Trophoblast cell (in vitro differentiated cells and primary cell): ENCODE measurements at places on chromosomes 7 and 10.

- no peak for DNase-seq
These were observed 1.2 kb downstream of the BTRC start for GRCh38 chr10:101355072-101355706.

GRCh38 chr7:10584886-10585285, 388.8 kb upstream of the PHF14 start:
- DNase-seq = no peak

DNA sequence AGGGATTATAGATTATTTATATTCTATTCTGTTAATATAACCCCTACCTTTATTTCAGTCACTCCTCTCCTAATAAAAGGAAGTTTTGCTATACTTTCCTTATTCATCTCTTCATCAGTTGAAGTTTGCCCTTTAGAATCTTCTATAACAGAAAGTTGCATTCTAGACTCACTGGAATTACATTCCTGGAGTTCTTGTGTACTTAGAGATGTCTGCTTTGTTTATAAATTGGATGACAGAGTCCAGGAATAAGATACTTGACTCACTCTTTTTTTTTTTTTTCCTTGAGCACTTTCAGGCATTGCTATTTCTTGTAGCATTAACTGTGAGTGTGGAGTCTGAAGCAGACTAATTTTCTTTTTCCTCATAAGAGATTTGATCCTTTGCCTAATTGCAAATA, 640.8 kb downstream of the XPNPEP1 start:
- DNase-seq = peak; percentile 4

GRCh38 chr10:73989594-73990150, 8.2 kb upstream of the VCL start:
- peak; percentile 87 for DNase-seq

GRCh38 chr10:71486484-71487114, 89.9 kb downstream of the CDH23 start:
- DNase-seq = peak; percentile 85

DNA sequence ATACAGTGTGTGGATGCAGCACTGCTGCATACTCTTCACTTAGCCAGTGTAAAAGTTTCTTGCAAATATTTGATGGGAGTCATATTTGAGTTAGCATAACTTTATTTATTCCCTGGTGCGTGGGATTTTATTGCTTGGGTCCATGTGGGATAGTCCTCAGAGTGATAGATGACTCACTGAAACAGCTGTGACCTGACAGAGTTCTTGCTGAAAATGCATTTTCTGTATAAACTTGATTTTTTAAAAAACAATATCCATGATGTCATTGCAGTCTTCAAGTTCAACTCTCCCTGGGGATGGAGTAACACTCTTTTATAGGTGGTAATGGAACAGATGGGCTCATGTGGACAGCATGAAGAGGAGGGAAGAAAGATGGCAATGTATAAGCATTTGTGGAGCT, 310.0 kb downstream of the PPP1R3A start:
- DNase-seq = no peak

- no peak for DNase-seq
These were observed 11.2 kb upstream of the PRTFDC1 start for GRCh38 chr10:24963521-24964041.

- no peak for DNase-seq
These were observed 17.2 kb downstream of the NACAD start for GRCh38 chr7:45071528-45071927.

DNA sequence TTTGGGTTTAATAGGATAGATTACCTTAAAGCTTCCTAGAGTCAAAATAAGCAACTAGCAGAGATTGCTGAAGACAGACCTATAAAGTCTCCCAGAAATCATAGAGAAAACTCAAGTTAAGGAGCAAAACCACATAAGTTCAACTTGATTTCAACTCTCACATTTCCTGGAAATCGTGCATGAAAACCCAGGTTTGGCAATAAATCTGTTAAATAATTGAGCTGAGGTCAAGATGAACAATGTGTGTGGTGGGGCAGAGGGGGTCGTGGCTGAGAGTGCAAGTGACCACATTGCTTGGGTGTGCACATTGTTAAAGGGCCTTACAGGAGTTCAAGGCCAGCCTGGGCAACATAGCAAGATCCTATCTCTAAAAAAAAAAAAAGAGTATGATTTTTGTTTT, 636.5 kb downstream of the GALNT17 start:
- no peak for DNase-seq

DNA sequence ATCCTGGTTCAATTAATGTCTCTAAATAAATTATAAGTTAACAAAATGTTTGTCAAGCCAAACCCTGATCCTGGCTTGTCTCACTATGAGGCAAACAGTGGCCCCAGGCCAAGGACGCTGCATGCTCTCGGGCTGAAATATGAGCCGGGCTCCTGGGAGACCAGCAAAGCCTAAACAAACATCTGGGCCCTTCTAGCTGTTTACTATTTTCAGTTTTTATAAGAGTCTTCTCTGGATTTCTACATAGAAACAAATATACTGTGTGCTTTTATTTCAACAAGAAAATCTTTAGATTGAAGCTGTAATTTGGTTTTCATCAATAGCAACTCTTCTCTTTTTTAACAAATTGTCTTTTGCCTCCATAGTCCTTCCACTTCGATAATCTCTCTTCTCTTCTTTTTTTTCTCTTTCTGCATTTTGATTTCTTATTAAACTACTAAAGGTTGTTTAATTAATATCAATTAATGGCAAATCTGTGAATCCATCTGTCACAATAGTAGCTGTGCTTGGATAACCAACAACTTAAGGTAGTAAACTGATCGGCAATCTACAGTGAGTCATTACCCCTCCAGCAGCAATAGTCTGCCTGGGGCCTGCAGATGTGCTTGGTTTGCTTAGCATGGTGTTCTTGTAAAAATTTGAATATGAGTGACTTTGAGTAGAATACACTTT, 83.3 kb upstream of the DNAJC1 start:
- DNase-seq = peak; percentile 83

GRCh38 chr7:67553378-67553777, 556.7 kb downstream of the TYW1 start:
- DNase-seq = no peak

- no peak for DNase-seq
These were observed 196.8 kb downstream of the PTN start for GRCh38 chr7:137146552-137147337.

- no peak for DNase-seq
These were observed 137.5 kb downstream of the ZEB1 start for GRCh38 chr10:31456468-31456867.

GRCh38 chr10:119291223-119291900, 84.0 kb downstream of the GRK5 start:
- DNase-seq = no peak
